ENCODE measurements at places on chromosomes 13 and 19.

GRCh38 chr13:91216928-91217700, 130.4 kb upstream of the MIR17HG start:
- no peak for DNase-seq

- peak; percentile 96 for DNase-seq
Observed at GRCh38 chr13:44416301-44416700, 42.7 kb downstream of the SERP2 start.

GRCh38 chr19:30784850-30785457, 412.8 kb downstream of the ZNF536 start:
- peak; percentile 25 for DNase-seq

- no peak for DNase-seq
Observed at GRCh38 chr13:110524541-110525257, 36.8 kb downstream of the RAB20 start.

DNA sequence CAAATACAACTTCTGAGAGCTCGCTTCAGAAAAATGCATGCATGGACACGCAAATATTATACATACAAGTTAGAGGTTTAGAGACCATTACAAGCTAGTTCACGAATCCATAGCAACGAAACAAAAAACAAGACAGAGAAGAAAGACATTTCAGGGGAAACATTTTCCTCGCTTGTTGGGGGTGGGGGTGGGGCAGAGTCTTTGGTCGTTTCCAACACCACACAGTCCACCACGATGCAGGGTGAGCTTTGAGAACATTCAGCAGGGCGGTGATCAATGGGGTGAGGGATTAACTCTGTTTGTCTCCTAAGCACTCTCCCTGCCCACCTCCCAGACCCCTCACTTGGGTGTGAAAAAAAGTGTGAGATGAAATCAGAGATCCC, 651 bp downstream of the OXGR1 start:
- DNase-seq, result no peak

- DNase-seq, result no peak
Observed at GRCh38 chr13:71067165-71067815, 799.7 kb downstream of the DACH1 start.

- DNase-seq, result no peak
Observed at GRCh38 chr19:6740589-6741343, 1.3 kb downstream of the TRIP10 start.

DNA sequence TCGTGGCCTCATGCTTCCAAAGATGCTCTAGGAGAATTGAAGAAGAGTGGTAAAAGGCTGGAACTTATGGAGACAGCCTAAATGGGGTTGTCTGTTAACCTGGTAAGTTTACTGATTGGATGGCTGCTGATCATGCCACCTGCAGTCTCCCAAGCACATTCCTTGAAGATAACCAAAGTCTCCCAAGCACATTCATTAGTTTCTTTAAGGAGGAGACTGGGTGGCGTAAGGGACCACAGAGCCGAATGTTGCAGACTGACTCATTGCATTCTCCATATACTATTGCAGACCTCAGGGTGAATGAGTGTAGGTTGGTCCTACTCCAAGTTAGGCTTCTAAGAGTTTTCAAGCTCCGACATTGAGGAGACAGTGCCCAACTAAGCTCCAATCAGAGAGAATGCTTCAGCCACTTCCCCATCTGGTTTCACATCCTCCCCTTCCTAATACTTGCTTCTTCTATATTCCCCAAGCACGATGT, at the start of gene IGFL3:
Gene IGFL3, minus strand, starts transcription at position 51 of the 478 bp plus-strand sequence. Its CDS starts 39 bp downstream, at position 12.
- no peak for DNase-seq

DNA sequence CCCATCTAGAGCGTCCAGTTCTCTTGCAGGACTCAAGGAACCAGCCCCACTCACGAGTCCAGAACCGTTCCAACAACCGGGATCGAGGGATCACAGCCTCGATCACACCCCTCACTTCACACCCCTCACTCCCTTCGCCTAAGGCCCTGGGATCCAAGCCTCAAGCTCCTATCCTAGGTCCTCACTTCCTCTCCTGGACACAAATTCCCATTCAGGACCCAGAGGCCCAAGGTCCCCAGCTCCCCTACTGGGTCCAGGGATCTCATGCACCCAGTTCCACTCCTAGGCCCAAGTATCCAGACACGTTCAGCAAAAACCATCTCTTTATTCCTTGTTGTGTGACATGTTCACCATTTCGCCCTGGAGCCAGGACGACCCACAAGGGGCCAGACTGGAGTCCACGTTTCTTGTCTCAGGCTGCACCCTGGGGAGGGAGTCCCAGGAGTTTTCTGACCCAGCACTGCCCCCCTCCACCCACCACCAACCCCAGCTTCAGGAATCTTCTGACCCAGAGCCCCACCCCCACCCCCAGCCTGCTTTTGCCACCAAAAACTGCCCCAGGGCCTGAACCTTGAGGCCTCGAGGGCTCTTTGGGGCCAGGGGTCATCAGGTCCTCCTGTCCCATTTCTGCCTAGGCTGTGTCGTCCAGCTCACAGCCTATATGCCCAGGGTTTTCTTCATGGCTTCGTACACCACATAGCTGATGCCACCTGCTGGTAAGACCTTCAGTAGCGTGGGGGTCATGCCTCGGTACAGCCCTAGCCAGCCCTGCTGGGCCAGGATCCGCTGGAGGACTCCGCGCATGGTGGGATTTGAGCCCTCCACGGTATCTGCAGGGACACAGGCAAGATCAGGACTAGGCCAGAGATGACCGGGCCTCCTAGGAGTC, 1.4 kb upstream of the KHSRP start:
- DNase-seq, result peak; percentile 48

DNA sequence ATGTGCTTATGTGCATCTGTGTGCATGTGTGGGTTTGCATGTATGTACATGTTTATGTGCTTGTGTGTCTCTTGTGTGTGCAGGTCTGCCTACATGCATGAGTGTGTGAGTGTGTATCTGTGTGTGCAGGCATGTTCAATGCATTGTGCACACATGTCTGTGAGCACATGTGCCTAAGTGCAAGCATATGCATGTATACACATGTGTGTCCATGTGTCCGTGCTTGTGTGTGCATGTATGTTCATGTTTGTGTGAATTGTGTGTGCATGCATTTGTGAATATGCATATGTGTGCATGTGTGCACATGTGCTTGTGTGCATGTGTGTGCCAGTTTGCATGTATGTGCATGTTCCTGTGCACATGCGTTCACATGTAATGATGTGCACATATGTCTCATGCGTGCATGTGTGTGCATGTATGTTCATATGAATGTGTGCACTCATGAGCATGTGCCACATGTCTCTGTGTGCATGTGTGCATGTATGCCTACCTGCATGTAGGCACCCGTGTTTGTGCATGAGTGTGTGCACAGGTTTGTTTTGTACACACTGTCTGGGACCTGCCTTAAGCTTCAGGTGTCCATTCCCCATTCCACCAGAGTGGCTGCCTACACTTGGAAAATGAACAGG, 32.1 kb upstream of the PTPRS start:
- no peak for DNase-seq

GRCh38 chr13:105406551-105406950, 1128.9 kb downstream of the EFNB2 start:
- DNase-seq, result no peak

- DNase-seq, result no peak
Observed at GRCh38 chr19:50567882-50568727, at the start of gene LRRC4B. Gene LRRC4B (minus strand): TSS chr19:50568435. CDS start chr19:50548838, 19,597 bp downstream.
